Fibroblast of skin of scalp (primary cell): ENCODE measurements at places on chromosomes 12 and 14.
A peak's percentile ranks its signal among the peaks of the same experiment; 100 is the strongest.

DNA sequence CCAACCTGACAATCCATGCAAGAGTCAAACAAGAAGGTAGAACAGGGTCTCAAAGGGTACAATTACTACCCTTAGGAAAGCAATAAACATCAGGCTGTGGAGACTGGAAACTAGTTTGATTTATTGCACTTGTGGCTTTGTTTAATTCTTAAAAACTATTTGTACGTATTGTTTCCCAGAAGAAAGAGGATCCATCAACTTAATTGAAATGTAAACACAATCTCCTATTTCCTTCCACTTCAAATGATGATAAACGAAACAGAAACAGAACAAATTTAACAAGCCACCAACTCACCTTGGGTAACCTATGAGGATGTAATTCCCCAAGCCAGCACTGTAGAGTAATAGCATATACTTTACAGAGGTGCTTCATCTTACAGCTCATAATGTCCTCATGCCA lies 8.0 kb downstream of the STXBP6 start:
- DNase-seq: no peak

- DNase-seq: no peak
Measured at GRCh38 chr12:131672311-131672940, 38.5 kb upstream of the SFSWAP start.

GRCh38 chr12:24414480-24414879 lies 465.0 kb upstream of the SOX5 start:
- DNase-seq: no peak

GRCh38 chr12:13173012-13173932 lies 23.3 kb upstream of the EMP1 start:
- peak; percentile 96 for DNase-seq

- DNase-seq: no peak
Measured at GRCh38 chr12:114945351-114945750, 261.4 kb upstream of the TBX3 start.
